Right renal cortex interstitium (tissue), 3 donors: ENCODE measurements at places on chromosomes 1 and 21. TPM values are rescaled to one million over a fixed set of nuclear protein-coding genes. Genes with fewer than 3 reads are reported as not detected.

RIIAD1 gene
- polyA plus RNA-seq, result not detected

GRCh38 chr1:5562769-5563168 is 429.5 kb downstream of the NPHP4 start:
- DNase-seq, result no peak

GRCh38 chr21:43866659-43867331 is 1.8 kb downstream of the AGPAT3 start:
- DNase-seq, result no peak

DNA sequence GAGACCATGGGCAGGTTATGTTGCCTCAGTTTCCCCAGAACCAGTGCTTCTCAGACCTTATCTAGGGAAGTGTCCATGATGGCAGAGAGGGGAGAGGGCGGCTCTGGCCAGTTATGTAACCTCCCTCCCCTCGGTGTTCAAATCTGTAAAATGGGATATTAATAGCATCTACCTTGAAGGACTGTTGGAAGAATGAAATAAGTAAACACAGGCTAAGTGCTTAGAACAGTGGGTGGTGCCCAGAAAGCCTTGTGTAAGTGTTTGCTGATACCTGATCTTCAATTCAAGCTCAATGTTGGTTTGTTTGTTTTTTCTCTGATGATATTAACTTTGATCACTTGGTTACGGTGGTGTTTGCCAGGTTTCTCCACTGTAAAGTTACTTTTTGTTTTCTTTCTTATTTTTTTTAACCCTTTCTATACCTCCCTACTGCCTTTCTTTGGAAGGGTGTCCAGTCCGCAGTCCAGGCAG is 34.9 kb downstream of the EPHA2 start:
- DNase-seq, result no peak
